GM23248 (cell line): ENCODE measurements at places on chromosomes 1 and 21. TPM values are rescaled to one million over a fixed set of nuclear protein-coding genes. Genes with fewer than 3 reads are reported as not detected.

The TINAGL1 gene
- 3.5 and 4.7 TPM in 2 replicates for total RNA-seq

The PTPRU gene
- total RNA-seq, result 16.8 and 18.0 TPM in 2 replicates

The HSPA6 gene
- total RNA-seq, result not detected in 2 replicates

The TRAPPC3 gene
- total RNA-seq, result 101 and 112 TPM in 2 replicates

The LRRIQ3 gene
- 0.11 TPM in 1 of 2 replicates, not detected in the other for total RNA-seq
